NCI-H345 (cell line): ENCODE measurements at places on chromosomes 16 and 17.

GRCh38 chr17:62739645-62740388 is 68.3 kb downstream of the MARCHF10 start:
- DNase-seq, result no peak

DNA sequence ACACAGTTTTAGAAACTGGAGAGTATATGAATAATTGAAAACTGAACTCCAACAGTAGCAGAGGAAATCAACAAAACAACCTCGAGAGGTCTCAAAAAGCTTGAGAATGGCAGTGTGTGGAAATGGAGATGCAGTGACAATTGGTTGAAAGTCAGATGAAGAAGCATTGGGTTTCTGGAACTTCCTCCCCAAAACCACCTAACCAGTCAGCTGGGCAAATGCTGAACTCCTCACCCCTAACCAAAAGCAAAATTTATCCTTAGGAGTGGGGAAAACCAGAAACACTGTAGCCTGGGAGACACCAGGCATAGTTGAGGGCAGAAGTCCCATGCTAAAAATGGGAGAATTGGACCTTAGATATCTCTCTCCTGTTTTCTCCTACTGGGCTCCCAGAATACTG is 109.9 kb downstream of the TANC2 start:
- no peak for DNase-seq

DNA sequence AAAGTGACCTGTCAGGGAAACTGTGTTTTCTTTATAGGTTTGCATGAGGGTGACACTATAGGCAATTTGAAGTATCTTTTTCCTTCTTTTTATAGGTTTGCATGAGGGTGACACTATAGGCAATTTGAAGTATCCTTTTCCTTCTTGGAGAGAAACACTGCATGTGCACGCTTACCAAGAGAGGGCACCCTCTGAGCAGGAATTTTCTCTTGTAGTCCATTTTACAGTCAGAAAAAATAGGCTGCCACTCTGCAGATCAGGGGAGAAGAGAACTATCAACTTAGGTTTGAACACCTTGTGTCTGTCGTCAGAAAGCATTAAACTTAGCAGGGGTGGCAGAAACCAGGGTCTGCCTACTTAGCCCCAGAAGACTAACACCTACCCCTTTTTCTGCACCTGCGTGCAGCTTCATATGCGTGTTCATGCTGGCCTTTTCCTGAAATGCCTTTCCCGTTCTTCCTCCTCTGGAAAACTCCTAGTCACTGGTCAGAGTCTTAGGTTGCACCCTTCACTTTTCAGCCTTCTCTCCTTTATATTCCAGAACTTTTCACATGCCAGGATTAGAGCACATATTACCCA is 16.4 kb upstream of the SMIM36 start:
- DNase-seq, result peak; percentile 41

GRCh38 chr16:81599034-81599744 is 154.6 kb downstream of the CMIP start:
- DNase-seq, result peak; percentile 75

DNA sequence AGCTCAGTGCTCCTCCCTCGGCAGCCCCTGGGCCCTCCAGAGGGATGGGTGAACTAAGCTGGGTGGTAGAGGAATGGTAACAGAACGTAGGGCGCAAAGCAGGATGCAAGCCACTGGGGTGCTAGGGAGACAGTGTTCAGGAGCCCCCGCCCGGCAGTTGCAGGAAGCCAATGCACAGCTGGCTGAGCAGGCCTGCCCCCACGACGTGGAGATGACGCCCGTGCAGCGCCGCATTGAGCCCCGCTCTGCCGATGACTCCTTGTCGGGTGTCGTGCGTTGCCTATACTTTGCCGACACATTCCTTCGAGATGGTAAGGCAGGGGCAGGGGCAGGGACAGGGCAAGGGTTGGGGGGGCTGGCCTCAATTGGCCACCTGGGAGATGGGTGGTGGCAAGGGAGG is 12.9 kb downstream of the LLGL1 start:
- DNase-seq, result no peak

DNA sequence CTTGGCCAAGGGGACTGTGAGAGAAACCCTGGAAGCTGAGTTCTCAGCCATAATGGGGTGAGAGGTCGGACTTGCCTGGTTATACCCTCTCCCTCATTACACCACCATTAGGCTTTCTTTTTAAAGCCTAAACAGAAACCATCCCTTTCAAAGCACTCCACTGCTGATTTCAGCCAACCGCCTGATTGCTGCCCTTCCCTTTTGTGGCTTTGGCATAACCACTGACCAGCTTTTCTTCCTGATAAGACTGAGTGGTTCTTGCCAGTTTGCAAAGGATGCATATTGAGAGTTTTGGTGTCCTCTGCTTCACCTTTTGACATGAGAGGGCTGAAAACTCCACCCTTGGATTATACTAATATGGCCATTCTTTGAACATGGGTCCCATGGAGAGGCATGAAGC is 308.2 kb upstream of the GOT2 start:
- no peak for DNase-seq

- no peak for DNase-seq
Measured at GRCh38 chr17:57486882-57487301, 230.6 kb downstream of the MSI2 start.

GRCh38 chr16:88561485-88562359 is 8.5 kb upstream of the ZC3H18 start:
- DNase-seq, result peak; percentile 34

DNA sequence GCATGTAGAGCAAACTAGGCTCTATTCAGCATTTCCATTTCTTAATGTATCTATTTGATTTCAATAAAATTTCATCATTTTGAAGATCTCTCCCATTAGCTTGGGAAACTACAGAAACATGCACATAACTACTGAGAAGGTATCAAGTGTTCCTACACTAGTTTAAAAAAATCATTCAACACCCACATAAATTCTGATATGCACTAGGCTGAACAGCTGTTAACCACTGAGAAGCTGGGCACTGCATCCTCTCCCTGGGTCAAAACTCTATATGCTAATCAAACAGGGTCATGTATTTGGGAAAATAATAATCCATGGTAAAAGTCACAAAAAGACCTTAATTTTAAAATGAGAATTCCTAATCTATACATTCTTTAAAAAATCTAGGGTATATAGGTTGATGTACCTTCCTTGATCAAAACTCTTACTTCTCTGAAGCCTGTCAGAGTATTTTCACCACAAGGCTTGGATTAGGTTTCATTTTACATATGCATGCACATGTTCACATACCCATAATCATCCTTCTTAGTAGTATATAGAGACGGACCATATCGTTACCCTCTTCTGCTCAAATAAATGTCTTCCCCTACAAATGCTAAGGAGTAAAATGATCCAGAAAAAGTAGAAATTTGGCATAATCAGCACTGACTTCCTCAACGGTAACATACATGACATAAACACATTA is 57.2 kb downstream of the KANSL1 start:
- no peak for DNase-seq

GRCh38 chr17:4492721-4493561 is 5.7 kb upstream of the SPNS2 start:
- no peak for DNase-seq

DNA sequence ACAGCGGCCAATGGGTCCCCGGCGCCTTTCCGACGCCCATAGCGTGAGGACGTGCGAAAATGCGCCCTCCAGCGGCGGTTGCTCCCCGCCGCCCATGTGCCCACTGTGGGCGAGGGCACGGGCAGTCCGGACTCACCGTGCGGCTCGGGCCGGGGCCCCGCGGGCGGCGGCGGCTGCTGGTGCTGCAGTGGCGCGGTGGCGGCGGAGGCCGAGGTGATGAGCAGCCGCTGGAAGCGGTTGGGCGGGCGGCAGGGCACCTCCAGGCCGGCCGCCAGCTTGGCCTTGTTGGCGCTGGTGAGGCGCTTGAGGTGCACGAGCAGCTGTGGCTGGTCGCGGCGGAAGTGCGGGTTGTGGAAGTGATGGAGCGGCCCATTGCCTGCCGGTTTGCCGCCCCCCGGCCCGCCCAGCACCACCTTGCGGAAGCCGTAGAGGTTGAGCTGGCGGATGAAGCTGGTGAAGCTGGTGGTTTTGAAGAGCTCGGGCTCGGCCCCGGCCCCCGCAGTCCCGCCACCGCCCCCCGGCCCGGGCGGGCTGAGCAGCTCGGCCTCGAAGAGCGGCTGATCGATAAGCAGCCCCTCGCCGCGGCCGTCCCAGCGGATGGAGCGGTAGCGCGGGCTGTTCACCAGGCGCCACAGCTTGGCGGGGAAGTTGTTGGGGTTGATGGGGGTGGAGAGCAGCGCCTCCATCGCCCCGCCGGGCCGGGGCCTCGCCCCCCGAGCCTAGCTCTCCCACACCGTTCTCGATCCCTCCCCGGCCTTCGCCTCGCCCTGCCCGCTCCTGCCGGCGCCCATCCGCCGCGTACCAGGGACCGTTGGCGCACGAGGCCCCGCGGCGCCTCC is at the start of gene HSF5:
Gene HSF5 (minus strand): TSS at position 820 of the 839 bp plus-strand sequence. CDS start 134 bp downstream, at position 686.
- no peak for DNase-seq

DNA sequence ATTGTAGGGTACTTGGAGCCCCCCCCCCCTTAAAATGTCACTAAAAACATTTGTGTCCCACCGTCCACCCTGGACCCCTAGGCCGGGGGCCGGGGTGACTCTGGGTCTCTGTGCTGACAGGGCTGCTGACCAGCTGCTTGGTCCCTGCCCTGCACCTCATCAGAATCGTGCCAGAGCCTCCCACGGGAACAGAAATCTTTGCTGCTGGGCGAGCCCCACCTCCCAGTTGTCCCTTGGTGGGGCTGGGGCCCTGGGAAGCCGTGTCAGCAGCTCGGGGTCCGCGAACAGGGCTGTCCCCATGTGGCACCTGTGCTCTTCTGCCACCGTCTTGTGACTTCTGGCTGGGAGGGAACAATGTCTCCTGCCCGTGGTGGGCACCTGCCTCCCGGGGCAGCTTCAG is 18.5 kb downstream of the KCTD5 start:
- no peak for DNase-seq

- DNase-seq, result no peak
Measured at GRCh38 chr17:35731239-35731916, at the start of gene RASL10B. TSS of gene RASL10B (plus strand) at chr17:35731639. CDS start at chr17:35735185, 3,546 bp downstream.

GRCh38 chr16:10584981-10585438 is 4.6 kb upstream of the EMP2 start:
- DNase-seq, result no peak

GRCh38 chr17:10610884-10611283 is 46.2 kb downstream of the MYH3 start:
- DNase-seq, result no peak

- no peak for DNase-seq
Measured at GRCh38 chr17:39755554-39756379, 18.0 kb downstream of the GRB7 start.

- peak; percentile 55 for DNase-seq
Measured at GRCh38 chr17:27602721-27603420, 28.1 kb upstream of the LGALS9 start.

GRCh38 chr16:53761962-53762703 is 58.2 kb downstream of the FTO start:
- DNase-seq, result no peak

DNA sequence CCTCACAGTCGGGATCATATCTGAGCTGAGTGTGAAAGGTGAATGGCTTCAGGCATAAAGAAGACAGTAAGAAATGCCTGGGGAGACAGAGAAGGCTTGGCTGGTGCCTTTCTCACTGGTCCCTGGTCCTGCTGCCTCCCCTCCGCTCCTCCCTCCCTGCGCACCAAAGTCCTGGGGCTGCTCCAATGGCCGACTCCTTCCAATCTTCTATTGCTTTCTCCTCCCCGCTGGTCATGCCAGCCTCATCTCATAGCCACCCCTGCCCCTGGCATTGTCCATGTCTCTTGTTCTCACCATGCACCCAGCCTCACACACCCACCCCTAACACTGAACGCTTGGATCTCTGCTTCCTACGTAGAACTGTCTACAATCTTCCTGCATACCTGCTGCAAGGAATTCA is 18.0 kb downstream of the TLE7 start:
- no peak for DNase-seq

- DNase-seq, result no peak
Measured at GRCh38 chr16:64784635-64785034, 337.2 kb downstream of the CDH11 start.

GRCh38 chr17:4972752-4973151 is 5.1 kb upstream of the SPAG7 start:
- DNase-seq, result no peak

DNA sequence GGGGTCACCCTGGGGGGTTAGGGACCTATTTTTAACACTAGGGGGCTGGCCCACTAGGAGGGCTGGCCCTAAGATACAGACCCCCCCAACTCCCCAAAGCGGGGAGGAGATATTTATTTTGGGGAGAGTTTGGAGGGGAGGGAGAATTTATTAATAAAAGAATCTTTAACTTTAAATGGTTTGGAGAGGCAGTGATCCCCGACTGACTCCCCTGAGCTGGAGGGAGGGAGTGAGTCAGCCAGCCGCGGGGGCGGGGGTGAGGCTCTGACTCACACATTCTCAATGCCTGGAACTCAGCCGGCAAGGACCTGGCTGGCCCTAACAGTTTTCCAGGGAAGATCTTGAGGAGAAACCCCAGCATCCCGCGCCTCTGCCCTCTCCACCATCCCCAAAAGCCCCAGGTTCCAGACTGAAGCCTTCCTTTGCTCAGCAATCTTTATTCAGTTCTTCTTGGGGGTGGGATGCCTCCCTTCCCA is 1.5 kb downstream of the HCFC1R1 start:
- peak; percentile 40 for DNase-seq

DNA sequence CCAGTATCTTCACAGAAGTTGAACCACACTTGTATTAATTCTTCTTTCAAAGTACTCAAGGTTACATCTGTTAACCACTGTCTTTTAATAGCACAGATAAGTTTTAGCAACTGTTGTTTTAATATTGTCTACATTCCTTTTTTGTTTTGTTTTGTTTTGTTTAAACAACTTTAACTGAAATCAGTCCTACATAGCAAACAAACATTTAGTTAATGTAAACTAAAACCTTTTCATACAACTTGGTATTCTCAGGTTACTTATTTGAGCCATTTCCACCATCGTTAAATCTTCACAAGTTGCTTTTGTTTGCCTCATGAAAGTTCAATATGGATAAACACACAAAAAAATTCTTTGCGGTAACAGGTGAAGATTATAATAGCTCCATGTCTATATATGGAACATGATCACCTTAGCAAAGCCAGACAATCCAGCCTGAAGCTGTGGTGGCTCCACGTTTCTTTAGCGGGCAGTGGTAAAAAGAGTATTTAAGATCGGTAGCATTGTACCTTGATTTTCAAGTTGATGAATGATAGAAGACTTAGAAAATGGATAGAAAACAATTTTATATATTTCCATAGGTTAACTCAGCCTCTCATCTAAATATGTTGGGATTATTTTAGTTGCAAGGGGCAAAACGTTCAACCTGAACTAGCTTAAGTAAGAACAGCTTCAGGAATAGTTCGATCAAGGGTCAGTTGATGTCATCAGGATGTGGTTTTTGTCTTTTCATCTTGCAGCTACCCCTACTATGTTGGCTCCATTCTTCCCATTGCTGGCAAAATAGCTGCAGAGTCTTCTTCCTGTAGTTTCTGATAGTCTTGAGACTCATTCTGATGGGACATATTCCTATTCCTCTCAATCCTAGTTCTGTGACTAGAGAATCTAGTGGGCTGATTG is 182.8 kb downstream of the FTO start:
- no peak for DNase-seq

DNA sequence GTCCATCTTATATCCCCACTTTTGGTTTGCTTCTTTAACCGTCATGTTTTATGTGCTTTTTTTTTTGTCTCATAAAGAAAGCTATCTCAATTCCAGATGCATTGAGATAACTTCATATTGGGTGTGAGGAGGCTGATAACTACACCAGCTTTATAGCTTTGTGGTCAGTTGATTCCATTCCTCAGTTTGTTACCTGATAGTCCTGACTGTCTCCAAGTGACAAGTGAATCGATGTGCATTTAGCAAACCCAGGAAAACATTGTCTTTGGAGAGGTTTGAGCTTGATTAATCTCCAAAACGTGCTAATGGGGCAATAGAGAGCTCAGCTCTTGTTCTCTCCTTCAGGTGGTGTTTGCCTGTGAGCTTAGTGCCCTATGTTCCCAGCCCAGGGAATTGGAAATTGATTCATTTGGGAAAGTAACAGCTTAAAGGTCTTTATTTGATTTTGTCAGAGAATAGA is 22.7 kb downstream of the HS3ST3B1 start:
- DNase-seq, result no peak
